RWPE2 (cell line): ENCODE measurements at places on chromosomes 5 and 9.

DNA sequence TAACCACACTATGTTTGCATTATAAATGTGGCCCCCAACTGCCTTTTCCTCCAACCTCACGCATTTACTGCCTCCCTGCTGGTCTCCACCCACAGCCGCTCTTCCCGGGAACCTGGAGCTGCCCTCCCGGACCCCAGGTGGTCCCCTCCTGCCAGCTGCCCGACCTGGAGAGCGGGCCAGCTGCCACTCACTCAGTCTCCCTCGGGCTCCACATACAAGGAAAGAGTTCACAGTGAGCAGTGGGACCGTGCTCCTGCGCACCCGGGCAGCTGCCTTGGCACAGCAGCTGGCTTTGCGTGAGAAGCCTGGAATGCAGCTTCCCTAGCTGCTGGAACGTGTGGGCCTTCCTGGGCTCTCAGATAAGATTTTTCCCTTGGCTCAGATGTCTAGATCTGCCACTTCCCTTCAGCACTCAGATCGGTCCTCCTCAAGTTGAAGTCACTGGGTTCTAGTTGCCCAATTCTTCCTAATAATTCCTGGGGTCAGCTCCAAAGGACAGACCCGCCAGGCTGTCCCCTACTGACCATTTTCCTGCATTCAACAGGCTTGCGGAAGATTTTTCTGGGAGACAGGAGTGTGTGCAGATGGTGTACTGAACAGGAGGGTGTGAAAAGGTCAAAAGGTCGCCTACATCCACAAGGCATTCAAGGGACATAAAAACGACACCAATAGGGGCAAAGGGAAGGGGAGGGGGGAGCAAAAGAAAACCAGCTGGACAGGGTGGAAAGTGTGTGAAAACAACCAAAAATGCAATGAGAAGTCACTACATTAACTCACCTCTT, 69.1 kb downstream of the MYO10 start:
- DNase-seq = no peak
- H3K27me3 ChIP-seq = no peaks in the 10 kb centered on the region
- H3K36me3 ChIP-seq = peaks cover 10% of the 10 kb centered on the region
- no peak overlapping the region for H3K27ac ChIP-seq
- peaks cover 21% of the 10 kb centered on the region for H3K4me1 ChIP-seq
- no peak overlapping the region for H3K4me3 ChIP-seq

DNA sequence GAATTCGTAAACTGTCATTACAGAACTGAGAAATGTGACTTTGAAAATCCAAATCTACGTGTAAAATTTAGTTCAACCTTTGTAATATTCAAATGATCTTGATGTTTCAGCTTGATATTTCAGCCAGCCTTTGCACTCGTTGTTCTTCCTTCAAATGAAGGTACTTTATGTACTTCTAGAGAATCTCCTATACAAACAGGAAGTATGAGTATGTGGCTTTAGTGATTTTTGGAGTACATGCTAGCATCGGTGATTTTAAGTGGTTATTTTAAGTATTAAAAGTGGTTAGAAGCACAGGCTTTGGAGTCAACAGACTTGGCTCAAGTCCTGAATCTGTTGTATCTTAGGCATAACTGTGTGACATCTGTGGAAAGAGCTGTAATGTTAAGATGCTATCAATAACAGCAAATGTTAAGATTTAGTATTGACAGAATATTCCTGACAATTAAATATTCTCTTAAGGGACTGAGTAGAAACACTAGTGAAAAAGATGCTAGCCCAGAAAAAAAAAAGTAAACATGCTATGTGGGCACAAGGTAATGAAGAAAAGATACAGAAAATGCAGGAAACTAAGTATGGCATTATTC, 398.0 kb downstream of the ADGRV1 start:
- peak overlapping the region; percentile 15 for H3K27ac ChIP-seq
- peaks cover 11% of the 10 kb centered on the region for H3K4me1 ChIP-seq
- H3K4me3 ChIP-seq = no peak overlapping the region
- H3K36me3 ChIP-seq = no peaks in the 10 kb centered on the region

- no peak for DNase-seq
- peaks cover 4% of the 10 kb centered on the region; the same call in 1 of the 2 replicates for H3K36me3 ChIP-seq
- no peaks in the 10 kb centered on the region for H3K27me3 ChIP-seq
- peaks cover 9% of the 10 kb centered on the region for H3K4me1 ChIP-seq
- no peak overlapping the region for H3K4me3 ChIP-seq
- no peak overlapping the region for H3K27ac ChIP-seq
These were observed 6.9 kb downstream of the AK3 start for GRCh38 chr9:4734150-4734549.

GRCh38 chr5:154734370-154735248, 20.6 kb upstream of the LARP1 start:
- no peak overlapping the region for H3K27ac ChIP-seq
- no peaks in the 10 kb centered on the region for H3K27me3 ChIP-seq
- no peaks in the 10 kb centered on the region for H3K4me1 ChIP-seq
- no peak overlapping the region for H3K4me3 ChIP-seq
- DNase-seq = no peak
- no peaks in the 10 kb centered on the region for H3K36me3 ChIP-seq

DNA sequence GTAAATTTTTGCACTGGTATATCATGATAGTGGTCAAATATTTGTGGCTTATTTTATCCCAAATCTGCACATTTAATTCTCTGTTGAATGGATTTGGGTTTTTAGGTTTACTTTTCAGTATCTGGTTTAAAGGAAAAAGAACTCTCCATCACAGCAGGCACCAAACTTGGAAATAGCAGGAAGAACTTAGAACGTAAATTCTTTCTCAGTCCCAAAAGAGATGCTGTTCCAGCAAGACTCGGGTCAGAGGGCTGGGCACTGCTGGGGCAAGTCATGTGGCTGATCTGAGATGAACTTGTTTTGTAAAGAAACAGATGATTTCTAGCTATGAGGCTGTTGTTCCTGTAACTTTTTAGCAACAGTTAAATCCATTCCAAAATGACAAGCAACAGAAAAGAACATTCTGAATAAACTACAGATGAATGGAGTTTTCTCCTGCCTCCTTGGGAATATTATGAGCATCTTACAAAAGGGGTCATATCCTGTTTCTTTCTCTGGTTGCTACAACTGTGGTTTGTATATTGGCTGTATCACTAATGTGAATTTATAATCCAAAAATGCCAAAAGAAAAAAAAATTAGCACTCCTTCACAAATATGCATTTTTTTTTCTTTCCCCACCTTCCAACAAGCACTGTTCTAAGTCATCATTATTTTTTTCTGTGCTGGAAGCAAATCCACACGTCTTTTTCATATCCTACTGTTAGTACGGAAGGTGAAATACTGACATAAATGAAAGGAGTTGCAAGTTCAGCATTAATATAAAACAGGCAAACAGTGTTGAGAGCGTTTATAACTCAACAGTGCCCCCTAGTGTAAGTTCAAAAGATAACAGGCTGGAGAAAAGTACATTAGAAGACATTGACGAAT, 31.1 kb downstream of the OR2K2 start:
- no peak for DNase-seq
- H3K27me3 ChIP-seq = no peaks in the 10 kb centered on the region
- no peak overlapping the region for H3K4me3 ChIP-seq
- H3K36me3 ChIP-seq = no peaks in the 10 kb centered on the region
- H3K4me1 ChIP-seq = peaks cover 7% of the 10 kb centered on the region
